ENCODE measurements at places on chromosomes 16 and 17.

GRCh38 chr17:30345527-30346075 is 11.7 kb upstream of the TMIGD1 start:
- DNase-seq, result no peak

DNA sequence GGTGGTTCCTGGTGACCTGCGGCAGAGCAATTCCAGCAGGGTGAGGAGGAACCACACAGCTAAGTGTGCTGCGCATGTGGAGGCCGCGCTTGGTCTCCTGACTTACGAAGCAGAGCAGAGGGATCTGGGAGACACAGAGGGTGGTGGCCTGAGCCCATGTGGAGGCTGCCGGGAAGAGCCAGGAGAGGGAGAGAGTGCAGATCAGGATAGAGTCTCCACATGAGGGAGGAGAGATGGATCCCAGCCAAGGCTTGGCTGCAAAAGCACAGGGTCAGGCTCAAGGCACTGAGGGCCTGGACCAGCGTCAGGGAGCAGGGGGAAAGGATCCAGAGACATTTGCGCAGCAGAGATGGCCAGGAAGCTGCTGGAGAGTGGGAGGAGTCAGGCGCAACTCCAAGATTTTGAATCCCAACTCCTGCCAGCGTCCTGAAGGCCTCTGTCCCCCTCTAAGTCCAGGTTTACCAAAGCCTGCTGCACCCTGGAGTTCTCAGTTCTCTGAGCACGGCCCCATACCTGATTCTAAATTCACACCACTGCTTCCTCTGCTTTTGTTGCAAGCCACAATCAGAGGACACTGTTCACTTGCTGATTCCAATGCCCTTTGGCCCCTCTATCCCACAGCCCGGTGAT is 11.3 kb upstream of the MLLT6 start:
- DNase-seq, result no peak

- DNase-seq, result no peak
These were observed 664 bp upstream of the NKD1 start for GRCh38 chr16:50547340-50548124.

GRCh38 chr17:78255029-78255656 is 23.7 kb downstream of the TMEM235 start:
- no peak for DNase-seq
